ENCODE measurements at places on chromosomes 11 and 22.

DNA sequence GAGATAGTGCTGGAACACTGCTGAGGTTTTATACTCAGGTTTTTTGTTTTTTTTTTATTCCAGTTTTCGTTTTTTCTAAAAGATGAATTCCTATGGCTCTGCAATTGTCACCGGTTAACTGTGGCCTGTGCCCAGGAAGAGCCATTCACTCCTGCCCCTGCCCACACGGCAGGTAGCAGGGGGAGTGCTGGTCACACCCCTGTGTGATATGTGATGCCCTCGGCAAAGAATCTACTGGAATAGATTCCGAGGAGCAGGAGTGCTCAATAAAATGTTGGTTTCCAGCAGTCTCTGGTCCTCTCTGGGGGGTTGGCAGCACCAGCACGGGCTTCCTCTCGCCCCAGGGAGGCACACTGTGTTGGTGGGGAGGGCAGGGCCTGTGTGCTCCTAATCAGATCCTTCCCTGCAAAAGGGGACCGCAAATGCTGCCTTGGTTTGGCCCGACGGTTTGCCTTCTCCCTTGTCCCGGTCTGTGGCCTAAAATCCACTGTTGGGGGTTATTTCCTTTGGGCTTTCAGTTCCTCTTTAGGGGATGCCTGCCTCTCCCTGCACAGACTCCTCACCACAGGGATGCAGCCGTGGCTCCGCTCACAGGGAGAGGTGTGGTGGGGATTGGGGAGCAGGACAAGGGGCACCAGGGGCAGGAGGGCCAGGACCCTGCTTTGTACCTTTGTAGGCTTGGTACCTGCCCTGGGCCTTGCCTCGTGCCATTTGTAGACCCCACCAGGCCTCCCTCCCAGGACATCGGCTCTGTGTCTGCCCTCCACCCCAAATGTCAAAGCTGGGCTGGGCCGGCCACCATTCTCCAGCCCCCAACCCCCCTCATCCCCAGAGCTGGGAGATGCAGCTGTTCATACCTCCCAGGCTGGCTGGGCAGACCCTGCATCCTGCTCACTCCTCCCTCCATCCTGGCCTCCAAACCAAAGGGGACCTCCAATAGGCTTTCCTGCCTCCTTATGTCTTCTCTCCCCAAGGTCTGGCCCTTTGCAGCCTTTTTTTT, 13.5 kb downstream of the MCAT start:
- no peak for DNase-seq

DNA sequence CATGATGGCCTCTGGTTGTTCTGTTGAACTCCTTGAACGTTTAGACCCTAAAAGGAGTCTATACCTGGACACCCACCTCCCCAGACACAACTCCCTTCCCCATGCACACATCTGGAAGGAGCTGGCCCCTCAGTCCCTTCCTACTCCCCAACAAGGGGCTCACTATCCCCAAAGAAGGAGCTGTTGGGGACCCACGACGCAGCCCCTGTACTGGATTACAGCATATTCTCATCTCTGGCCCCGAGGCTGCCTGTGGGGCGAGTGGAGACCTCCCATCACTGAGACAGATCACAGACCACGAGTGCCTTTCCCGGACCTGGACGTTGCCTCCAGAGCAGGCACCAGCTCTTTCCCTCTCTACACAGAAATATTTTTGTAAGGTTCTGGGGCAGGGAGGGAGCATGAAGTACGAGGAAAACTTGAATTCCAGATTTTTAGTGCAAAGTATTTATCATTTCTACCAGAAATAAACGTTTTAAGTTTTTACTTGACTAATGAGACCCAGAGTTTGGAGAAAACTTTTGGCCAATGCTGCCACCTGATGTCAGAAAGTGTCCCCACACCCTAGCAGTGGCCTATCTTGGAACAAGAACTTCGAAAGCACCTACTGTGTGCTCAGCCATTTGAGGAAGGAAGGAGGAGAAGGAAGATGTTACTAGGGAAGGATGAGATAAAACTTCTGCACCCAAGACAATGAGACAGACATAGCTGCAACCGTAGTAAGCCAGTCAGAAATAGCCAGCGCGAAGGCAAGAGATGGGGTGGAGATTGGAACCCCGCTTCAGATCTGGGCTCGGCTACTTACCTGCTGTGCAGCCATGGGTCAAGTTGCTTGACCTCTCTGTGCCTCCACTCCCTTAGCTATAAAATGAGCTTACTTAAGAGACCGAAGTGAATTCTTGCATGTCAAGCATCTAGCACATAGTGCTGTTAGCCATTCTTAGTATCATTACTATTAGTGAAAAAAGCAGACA, 10.2 kb upstream of the POU2F3 start:
- no peak for DNase-seq

DNA sequence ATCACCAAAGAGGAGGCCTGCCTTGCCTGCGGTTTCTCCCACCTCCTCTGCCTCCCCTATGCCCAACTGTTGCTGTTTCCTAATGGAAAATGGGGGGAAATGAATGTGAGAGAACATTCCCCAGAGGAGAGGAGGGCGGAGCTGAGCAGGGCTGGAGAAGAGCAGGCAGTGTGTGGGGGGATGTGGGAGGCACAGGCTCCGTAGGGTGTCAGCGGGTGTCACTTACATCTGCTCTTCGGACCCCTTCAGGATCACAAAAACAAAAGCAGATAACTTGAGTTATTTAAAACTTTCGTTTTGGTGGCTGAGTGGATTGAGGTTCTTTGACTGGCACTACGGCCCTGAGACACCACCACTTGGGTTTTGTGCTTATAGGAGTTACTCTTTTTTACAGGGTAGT, 93.8 kb downstream of the CEP164 start:
- DNase-seq = no peak

- no peak for DNase-seq
Observed at GRCh38 chr11:77876045-77876444, 55.1 kb downstream of the AAMDC start.

- no peak for DNase-seq
Observed at GRCh38 chr11:61585115-61585514, 4.2 kb upstream of the SYT7 start.

DNA sequence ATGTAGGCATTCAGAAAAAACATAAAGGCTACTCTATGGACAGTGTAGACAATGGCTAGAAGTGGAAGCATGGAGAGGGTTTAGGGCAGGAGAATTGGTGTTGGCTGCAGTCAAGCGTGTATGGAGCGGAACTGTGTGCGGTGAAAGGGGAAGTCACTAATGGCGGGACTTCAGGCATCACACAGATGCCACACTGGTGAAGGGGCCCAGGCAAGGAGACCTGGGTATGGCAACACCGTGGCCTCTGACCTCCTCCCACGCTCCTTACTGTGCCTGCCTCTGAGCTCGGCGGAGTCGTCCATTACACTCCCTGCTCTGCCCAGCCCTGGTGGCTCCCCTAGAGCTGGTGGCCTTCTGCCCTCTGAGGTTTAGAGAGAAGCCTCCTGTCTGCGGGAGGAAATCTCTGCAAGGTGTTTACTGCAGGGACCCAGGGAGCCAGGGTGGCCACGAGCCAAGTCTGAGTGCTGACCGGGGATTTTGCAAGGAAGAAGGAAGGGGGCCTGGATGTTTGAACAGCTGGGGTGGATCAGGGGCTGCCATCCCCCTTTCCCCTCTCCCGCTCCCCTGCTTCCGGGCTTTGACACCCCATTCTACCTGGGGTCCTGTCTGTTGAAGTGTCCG, 75.1 kb upstream of the TSPAN18 start:
- DNase-seq = no peak

- DNase-seq = no peak
Observed at GRCh38 chr11:113871336-113871735, 4.0 kb downstream of the USP28 start.

GRCh38 chr11:82268627-82269026, 465.0 kb downstream of the FAM181B start:
- no peak for DNase-seq

Measured in stimulated activated CD8-positive, alpha-beta memory T cell treated with anti-CD3 and anti-CD28 coated beads, Interleukin-15, amount 100 ng/mL, for 1 hour (primary cell).